ENCODE measurements at places on chromosomes 4 and X.

DNA sequence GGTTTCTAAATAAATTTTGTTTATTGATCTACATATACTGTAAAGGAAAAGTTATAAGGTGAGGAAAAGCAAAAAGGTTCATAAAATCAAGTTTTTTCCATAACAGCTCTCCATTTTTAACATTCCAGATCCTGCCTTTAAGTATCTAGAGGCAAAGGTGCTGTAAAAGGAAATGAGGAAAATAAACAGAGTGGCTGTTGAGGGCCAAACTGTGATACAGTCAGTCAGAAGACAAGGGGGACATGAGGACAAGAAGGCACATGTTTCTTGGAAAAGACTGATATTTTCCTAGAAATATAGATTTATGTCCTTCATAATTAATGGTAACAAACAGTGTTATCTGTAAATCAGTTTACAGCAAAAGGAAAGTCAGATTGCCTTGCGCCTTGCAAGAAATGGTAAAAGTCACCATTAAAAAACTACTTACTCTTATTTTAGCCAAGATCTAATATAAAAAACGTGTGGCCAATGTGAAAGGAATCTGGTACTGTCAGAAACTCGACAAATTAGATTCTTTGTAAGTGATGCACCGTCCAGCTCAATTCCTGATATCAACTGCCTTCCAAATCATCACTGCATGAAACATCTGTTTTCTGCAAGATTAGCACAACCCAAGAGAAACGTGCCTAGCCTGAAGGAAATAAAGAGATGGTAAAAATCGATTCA lies 34.0 kb upstream of the VEGFD start:
- no peak for DNase-seq

- DNase-seq: peak; percentile 60
Measured at GRCh38 chr4:73620115-73620792, at the start of gene RASSF6. Gene RASSF6, minus strand, starts transcription at chr4:73620436. Its CDS starts 8,641 bp downstream, at chr4:73611795.

GRCh38 chrX:56800801-56801200 lies 71.8 kb downstream of the NBDY start:
- DNase-seq: no peak

- DNase-seq: peak; percentile 78
Measured at GRCh38 chr4:154626793-154627484, 14.5 kb upstream of the FGG start.

GRCh38 chr4:80948995-80949394 lies 81.5 kb upstream of the BMP3 start:
- no peak for DNase-seq

DNA sequence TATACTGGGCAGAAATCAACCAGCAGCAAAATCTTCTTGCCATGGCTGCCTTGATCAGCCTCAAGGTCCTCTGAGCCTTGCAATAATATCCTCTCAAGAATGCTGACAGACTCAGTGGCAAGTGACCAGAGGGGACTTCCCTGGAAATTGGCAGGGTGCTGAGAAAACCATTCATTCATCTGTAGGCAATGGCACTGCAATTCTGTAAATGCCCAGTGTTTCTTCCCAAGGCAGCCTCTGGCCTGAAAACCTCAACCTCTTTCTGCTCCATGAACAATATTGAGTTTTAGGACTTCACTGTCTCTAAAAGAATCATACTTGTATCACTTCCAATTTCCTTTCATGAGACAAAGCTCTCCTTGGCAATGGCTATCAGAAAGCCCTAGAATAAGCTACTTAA lies 754.3 kb upstream of the TENM3 start:
- no peak for DNase-seq

DNA sequence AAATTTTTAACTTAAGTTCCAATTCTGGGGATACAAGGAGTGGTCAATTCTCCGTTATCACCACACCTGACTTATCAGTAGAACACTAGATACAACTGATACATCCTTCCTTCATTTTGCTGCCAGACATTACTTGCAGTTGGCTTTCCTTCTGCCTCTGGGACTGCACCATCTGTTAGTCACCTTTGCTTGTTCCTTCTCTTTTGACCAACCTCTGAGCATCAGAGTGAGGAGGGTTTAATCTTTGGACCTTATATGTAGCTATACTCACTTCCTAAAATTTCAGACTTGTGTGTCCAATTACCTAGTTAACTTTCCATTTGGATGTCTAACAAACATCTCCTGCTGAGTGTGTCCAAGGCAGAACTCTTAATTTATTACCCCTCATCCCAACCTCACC lies 330.7 kb downstream of the PTTG2 start:
- peak; percentile 36 for DNase-seq

- DNase-seq: no peak
Measured at GRCh38 chr4:113020966-113021365, 28.5 kb upstream of the ANK2 start.

DNA sequence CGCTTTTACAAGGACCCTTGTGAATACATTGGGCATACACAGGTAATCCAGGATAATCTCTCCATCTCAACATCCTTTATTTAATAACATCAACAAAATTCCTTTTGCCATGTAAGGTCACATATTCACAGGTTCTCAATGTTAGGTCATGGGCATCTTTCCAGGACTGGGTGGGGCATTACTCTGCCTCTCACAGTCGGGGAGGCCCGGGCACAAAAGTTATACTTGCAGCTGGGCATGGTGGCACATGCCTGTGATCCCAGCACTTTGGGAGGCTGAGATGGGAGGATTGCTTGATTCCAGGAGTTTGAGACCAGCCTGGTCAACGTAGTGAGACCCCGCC lies 93.7 kb upstream of the AP1S2 start:
- DNase-seq: no peak

DNA sequence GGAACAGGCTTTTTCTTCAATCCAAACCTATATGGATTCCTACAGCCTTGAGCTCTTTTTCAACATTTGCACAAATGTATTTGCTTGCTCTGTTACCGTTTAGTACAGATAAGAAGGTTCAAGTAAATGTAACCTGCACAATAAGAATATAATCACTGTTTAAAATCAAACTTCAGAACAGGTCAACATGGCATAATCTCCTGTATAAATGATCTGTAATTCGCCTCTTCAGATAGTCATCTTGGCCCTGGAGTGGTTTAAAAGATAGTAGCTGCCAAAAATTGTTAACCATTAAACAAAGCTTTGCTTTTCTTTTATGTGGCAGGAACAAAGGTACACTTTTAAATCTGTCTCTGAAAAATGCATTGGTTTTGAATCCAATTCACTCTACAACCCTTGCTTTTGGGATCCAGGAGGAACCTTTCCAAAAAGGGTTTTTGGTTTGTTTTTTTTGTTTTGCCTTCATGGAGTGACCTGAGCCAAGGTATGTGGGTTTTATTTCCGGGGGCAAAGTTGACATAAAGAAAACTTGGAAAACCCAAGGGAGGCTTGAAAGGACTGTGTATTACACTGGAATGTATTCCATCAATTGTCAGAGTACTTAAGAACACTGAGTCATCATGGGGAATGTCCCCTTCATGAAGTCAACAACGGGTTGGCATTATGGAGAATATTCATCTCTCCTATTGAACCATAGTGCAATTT lies 210.4 kb upstream of the HCCS start:
- no peak for DNase-seq

DNA sequence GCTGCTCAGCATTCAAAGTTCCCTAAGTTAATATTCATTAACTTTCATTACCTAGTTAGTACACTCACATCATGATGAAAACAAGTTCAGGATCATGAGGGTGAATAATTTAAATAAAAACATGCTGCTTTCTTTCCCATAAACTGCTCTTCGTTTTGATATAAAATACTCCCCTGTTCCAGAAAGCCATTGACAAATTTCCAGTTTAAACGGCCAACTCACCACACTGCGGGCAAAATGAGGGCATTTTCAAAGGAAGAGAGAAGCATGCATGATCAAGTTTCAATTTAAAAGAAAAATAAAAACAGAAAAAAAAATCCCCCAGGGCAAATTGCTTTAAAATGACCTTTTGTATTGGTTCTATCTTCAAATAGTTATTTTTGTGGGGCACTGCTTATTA lies 69.6 kb downstream of the EPHA5 start:
- no peak for DNase-seq

DNA sequence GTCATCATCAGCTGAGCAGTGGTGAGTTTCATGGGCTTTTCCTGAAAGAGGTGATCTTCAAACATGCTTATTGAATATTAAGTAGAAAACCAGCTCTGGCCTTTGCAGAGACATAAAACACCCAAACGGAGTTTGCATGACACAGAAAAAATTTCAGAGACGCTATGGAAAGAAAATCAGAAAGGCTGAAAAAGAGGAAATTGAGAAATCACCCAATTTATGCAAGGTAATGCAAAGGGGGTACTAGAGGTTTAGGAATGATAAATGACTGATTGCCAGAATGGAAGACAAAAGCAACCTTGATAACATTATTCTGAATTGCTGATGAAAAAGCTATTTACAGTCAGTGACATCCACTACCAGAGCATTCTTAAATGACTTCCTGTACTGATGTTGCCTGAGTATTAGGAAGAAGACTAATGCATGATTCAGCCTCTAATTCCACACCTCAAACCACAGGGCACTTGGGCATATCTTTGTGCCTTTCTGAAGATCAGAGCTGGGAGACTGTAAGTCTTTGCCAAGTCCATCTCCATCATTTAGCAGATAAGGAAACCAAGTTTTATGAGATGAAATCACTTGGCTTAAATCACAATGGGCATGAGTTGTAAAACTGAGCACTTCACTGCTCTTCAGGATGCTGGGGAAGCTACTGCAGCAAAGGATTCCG lies 565.7 kb downstream of the PPARGC1A start:
- no peak for DNase-seq

DNA sequence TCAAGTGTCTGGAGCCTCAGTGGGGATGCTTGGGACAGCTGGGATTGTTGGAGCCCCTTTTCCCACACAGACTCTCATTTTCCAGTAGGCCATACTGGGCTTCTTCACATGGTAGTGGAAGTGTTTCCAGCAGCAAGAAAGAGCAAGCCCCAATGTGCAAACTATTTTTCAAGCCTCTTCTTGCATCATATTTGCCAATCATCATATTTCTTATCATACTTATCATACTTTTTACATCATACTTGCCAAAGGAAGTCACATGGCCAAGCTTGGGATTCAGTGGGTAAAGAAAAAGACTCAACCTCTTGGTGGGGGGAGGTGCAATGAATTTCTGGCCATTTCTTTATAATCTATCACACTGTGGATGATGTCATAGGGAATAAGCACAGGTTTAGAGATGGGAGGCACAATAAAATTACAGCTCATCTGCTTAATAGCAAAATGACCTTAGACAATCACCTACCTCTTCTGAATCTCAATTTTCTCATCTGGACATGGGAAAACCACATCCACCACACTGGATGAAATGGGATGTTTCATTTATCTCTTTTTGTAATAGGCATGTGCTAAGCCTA lies 174.2 kb downstream of the MID1IP1 start:
- DNase-seq: no peak

GRCh38 chr4:6776920-6777635 lies 5.4 kb upstream of the KIAA0232 start:
- DNase-seq: peak; percentile 36

GRCh38 chrX:46209037-46209436 lies 336.2 kb downstream of the ZNF674 start:
- no peak for DNase-seq

- DNase-seq: no peak
Measured at GRCh38 chr4:120769227-120769626, 153.3 kb downstream of the PRDM5 start.

GRCh38 chr4:115219315-115219860 lies 106.0 kb upstream of the NDST4 start:
- DNase-seq: peak; percentile 7

- DNase-seq: no peak
Measured at GRCh38 chr4:155924637-155925036, 21.1 kb downstream of the TDO2 start.

GRCh38 chrX:75038925-75039324 lies 113.7 kb upstream of the NEXMIF start:
- DNase-seq: peak; percentile 35

GRCh38 chrX:56783450-56783831 lies 54.4 kb downstream of the NBDY start:
- DNase-seq: no peak

- no peak for DNase-seq
Measured at GRCh38 chr4:162610116-162610515, 446.3 kb upstream of the FSTL5 start.

DNA sequence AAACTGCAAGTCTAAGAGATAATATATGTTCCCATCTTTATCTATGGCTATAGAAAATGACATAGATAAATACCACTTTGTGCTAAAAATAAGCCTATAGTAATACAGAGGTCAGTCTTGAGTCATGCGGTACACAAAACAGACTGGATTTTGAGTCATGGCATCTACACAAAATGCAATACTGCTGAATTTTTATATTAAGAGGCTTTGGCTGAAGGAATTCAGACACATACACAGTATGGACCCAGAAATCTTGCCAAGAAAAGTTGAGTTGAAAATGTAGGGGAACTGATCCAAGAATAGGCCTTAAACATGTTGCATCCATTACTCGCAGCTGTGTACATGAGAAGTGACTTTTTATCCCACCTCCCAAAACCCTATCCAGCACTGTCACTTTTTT lies 184.4 kb downstream of the TENM3 start:
- no peak for DNase-seq

Measured in common myeloid progenitor, CD34-positive (primary cell).